ENCODE measurements at places on chromosomes 7 and 10. TPM values are rescaled to one million over a fixed set of nuclear protein-coding genes. Genes with fewer than 3 reads are reported as not detected.
A peak's percentile ranks its signal among the peaks of the same experiment; 100 is the strongest.

Gene ACBD5
- 27.5 TPM for total RNA-seq

Gene TLX1
- total RNA-seq, result not detected

GRCh38 chr10:42963312-42963711 is 113.6 kb upstream of the RET start:
- H3K27ac ChIP-seq, result no peak overlapping the region
- H3K36me3 ChIP-seq, result no peaks in the 10 kb centered on the region
- no peaks in the 10 kb centered on the region for H3K4me1 ChIP-seq
- H3K4me3 ChIP-seq, result no peak overlapping the region

DNA sequence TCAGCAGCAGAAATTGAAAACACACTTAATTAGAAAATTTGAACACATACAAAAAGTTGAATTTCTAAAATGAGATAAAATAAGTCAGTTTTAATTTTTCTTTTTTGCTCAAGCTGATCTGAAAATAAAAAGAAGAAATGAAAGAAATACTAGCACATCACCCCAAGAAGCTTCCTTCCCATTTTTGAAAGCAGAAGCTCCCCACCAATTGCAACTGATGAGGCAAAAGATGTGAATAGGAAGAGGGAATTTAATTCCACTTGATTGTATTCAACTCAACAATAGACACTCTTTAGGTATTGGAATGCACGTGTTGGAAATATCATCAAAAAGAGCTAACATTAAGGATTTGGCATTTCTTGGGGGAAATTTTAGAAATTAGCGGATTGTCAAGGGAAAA is 175.8 kb downstream of the TRIL start:
- no peaks in the 10 kb centered on the region for H3K4me1 ChIP-seq
- no peak overlapping the region for H3K27ac ChIP-seq
- peaks cover 12% of the 10 kb centered on the region for H3K27me3 ChIP-seq
- no peaks in the 10 kb centered on the region for H3K36me3 ChIP-seq
- no peak overlapping the region for H3K4me3 ChIP-seq

Gene SORCS1
- not detected for total RNA-seq

DNA sequence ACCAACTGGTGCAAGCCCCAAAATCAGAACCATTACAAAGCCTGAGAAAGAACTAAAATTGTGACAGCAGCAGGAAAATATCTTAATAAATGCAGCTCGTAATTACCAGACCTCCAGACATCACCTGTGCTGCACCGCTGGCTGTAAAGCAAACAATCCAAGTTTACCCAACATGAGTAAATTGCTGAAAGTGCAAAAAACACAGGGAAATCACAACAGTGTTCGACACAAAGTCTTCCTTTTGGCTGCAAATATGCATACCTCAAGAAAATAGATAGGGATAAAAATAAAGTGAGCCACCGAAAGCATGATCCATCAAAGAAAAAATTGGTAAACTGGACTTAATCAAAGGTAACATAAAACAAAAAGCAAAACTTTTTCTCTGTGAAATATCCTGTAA is 101.7 kb downstream of the SLC16A9 start:
- H3K36me3 ChIP-seq, result no peaks in the 10 kb centered on the region
- no peaks in the 10 kb centered on the region for H3K4me1 ChIP-seq
- H3K4me3 ChIP-seq, result no peak overlapping the region

Gene SLC18A3
- not detected for total RNA-seq

GRCh38 chr7:901388-902154 is 25.2 kb downstream of the GET4 start:
- H3K36me3 ChIP-seq, result no peaks in the 10 kb centered on the region
- no peak overlapping the region for H3K27ac ChIP-seq
- H3K4me3 ChIP-seq, result no peak overlapping the region
- no peaks in the 10 kb centered on the region for H3K27me3 ChIP-seq
- DNase-seq, result peak; percentile 64

- peak overlapping the region; percentile 61 for H3K4me3 ChIP-seq
- H3K27ac ChIP-seq, result peak overlapping the region; percentile 69
- peaks cover 20% of the 10 kb centered on the region for H3K36me3 ChIP-seq
- H3K27me3 ChIP-seq, result no peaks in the 10 kb centered on the region
- H3K4me1 ChIP-seq, result peaks cover 32% of the 10 kb centered on the region
Measured at GRCh38 chr7:7816084-7816483, 97.7 kb upstream of the RPA3 start.

DNA sequence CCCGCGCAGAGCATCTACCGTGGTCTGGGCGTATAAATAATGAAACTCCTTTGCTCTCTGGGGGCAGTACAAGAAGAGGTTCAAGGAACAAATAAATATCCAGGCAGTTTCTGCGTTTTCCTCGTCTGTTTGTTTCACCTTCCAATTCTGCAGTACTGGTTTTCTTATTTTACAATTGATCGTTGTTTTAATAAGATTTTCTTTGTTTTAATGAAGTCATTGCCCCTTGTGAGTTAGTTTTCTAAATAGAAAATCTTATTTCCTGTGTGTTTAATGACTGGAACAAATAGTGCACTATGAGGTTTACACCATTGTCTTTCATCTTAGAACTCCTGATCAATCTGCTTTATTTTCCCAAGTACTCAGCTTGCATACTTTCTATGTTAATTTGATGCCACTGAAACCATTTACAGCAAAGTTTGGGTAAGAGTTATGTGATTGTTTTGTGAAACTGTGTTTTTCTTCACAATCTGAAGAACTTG is 1.2 kb downstream of the PLEKHA1 start:
- DNase-seq, result no peak
- H3K4me3 ChIP-seq, result peak overlapping the region; percentile 93
- H3K27ac ChIP-seq, result peak overlapping the region; percentile 93
- peaks cover 28% of the 10 kb centered on the region for H3K27me3 ChIP-seq
- H3K4me1 ChIP-seq, result peaks cover 25% of the 10 kb centered on the region
- peaks cover 12% of the 10 kb centered on the region for H3K36me3 ChIP-seq

GRCh38 chr10:99528494-99529441 is 4.0 kb upstream of the NKX2-3 start:
- H3K4me1 ChIP-seq, result peaks cover 16% of the 10 kb centered on the region
- H3K36me3 ChIP-seq, result peaks cover 3% of the 10 kb centered on the region
- no peak overlapping the region for H3K27ac ChIP-seq
- DNase-seq, result no peak
- H3K4me3 ChIP-seq, result no peak overlapping the region

Gene LRIT1
- total RNA-seq, result not detected

DNA sequence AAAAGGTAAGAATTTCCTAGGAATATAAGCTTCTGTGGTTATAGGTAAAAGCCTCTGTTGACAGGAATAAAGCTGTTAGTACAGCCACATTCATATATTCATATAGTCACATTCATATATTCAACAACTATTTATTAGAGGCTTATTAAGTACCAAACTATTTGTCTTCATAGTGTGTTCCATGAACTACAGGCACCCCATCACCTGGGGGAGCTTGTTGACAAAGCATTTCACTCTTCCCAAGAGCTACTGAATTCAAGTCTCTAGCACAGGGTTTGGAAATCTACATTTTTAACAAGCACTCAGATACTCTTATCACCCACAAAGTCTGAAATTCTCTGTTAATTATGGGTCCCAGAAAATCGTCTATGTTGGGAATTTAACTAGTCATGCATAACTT is 110.6 kb downstream of the RNLS start:
- peaks cover 4% of the 10 kb centered on the region for H3K27me3 ChIP-seq
- H3K4me1 ChIP-seq, result no peaks in the 10 kb centered on the region
- no peak overlapping the region for H3K27ac ChIP-seq
- H3K4me3 ChIP-seq, result no peak overlapping the region
- H3K36me3 ChIP-seq, result peaks cover 4% of the 10 kb centered on the region

DNA sequence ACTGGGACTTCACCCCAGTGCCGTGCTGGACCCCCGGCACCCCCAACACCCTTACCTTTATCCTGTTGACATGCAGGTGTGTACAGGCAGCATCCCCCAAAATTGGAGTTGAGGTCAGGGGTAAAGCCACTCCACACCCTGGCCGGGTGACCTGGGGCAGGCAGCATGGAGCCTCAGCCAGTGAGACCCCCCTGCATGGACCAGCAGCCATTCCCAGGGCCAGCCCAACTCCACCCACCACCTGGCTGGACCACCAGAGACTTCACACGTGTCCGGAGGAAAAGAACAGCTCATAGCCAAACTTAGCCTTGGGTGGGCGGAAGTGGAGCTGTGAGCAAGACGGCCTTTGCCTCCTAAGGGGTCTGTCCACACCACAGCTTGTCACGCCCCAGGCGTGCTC is 413.0 kb upstream of the FOXK1 start:
- H3K4me3 ChIP-seq, result no peak overlapping the region
- no peaks in the 10 kb centered on the region for H3K4me1 ChIP-seq
- no peak for DNase-seq

DNA sequence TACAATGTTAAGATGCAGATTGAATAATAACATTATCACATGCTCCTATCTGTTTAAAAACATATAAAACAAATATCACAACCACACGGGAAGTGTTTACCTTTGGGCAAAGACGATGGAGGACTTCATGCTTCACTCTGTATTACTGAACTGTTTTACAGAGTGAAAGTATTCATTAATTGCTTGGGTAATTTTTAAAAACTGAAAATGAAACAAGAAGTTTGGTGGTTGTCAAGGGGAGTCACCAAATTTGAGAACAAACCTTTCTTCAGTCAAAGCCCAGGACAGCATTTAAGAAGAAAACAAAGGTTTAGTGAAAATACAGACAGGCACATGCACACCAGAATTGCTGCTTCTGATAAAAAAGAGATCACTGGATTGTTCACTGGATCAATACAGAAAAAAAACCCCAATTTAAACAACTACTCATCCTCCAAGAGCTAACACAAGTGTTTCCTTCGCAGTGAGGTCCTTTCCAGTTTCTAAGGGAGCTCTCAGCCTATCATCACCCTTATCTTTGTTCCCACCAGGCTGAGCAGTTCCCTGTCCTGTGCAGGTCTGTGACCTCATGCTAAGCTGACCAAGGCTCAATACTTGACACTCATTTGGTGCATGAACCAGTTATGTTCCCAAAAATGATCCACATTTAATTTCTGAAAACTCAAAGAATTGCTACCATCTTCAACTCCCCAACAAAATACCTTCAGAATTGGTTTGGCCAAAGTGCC is 8.8 kb downstream of the PARP12 start:
- peak overlapping the region; percentile 64 for H3K27ac ChIP-seq
- H3K36me3 ChIP-seq, result peaks cover 35% of the 10 kb centered on the region
- no peak for DNase-seq
